ENCODE measurements at places on chromosomes 5 and 9.

- DNase-seq, result no peak
These were observed 13.6 kb downstream of the MTMR12 start for GRCh38 chr5:32299059-32299677.

DNA sequence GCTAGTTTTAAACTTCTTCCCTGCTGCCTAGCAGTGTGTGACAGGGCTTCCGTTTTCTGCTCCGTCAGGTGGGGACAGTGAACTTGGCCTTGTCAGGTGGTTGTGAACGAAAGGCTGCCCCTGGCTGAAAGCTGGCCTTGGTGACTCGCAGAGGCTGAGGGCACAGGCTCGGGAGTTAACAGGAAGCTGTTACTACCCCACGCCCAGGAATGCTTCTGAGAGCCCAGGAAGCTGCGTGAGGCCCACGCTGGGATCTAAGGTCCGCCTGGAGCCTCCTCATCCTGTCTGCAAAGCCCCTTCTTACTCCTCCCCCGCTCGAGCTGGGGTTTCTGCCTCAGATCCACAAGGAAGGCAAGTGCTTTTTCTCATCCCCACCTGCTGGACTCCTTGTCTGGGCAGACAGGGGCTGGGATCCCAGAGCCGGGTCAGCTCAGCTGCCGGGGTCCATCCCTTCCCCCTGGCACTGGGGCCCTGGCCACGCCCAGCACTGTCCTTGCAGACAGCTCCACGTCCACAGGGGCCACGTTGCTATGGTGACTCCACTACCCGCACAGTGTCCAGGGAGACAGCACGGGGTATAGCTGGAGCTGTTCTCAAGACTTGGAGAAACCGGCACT lies 124.7 kb upstream of the TBC1D2 start:
- no peak for DNase-seq

- no peak for DNase-seq
These were observed 7.1 kb downstream of the POU4F3 start for GRCh38 chr5:146345578-146346366.

GRCh38 chr5:31364881-31365636 lies 166.8 kb downstream of the DROSHA start:
- no peak for DNase-seq

DNA sequence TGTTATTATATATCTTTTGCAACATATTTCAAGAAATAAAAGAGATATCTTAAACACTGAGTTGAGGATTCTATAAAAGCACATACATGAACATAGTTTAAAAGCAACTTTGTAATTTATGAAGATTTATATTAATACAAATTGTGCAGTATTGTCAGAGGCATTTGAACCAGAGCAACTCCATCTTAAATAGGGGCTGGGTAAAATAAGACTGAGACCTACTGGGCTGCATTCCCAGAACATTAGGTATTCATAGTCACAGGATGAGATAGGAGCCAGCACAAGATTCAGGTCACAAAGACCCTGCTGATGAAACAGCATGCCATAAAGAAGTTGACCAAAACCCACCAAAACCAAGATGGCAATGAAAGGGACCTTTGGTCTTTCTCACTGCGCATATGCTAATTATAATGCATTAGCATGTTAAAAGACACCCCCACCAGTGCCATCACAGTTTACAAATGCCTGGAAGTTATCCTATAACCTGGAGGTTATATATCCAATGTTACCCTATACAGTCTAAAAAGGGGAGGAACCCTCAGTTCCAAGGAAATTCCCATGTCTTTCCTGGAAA lies 320.2 kb downstream of the FAM170A start:
- no peak for DNase-seq

GRCh38 chr5:165673499-165673898 lies 2168.1 kb downstream of the MAT2B start:
- no peak for DNase-seq

DNA sequence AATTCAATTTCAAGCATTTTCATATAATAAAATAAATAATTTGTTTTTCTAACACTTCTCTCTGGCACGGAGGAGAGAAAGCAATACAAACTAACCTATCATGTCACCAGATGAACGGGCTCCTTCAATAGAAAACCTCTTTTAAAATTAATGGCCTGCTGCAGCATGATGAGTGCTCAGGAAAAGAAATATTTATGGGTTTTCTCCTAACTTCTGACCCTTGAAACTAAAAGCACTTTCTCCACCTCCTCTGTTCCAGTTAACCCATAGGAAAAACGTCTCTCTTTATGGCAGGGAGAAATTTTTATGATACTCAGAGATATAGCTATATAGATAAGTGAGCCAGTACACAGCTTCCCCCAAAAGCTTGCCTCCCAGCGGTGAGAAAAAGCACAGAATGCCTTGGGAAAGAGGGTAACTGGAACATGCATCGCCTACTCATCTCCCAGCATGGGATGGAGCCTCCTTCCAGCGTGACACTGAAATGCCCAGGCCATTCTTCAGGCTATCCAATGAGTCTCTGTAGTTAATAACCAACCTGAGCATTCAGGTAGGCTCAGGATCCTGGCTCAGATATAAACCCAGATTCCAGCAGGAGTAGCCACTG lies 963.0 kb upstream of the DMAC1 start:
- DNase-seq, result no peak

GRCh38 chr9:97978371-97979130 lies 4.6 kb upstream of the ANP32B start:
- no peak for DNase-seq

DNA sequence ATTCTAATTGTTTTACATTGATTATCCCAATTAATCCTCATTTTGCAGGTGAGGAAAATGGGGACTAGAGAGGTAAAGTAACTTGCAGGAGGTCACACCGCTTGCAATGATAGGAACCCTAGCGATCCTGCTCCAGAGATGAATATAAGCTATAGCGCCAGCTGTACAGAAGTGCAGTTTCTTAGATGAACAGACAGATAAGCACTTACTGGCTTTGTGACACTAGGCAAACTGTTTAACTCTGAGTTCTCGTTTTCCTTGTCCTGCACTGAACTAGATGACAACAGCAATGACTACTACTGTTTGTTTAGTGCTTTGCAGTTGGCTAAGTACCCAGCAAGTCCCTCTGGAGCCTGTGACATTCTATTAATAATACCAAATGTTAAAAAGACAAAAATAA lies 11.1 kb downstream of the LHX6 start:
- DNase-seq, result no peak

GRCh38 chr5:96957254-96958049 lies 21.6 kb downstream of the LNPEP start:
- no peak for DNase-seq

DNA sequence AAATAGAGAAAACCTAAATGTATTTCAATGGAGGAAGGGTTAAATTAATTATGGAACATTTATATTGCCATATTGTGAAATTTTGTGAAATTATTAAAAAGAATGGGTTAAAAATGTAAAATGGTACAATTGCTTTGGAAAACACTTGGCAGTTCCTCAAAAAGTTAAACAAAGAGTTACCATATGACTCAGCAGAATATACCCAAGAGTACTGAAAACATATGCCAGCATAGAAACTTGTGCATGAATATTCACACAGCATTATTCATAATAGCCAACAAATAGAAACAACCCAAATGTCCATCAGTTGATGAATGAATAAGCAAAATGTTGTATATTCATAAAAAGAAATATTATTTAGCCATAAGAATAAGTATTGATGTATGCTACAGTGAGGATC lies 181.0 kb upstream of the MAST4 start:
- no peak for DNase-seq

- no peak for DNase-seq
These were observed 321.8 kb upstream of the ADCY2 start for GRCh38 chr5:7074176-7074575.

DNA sequence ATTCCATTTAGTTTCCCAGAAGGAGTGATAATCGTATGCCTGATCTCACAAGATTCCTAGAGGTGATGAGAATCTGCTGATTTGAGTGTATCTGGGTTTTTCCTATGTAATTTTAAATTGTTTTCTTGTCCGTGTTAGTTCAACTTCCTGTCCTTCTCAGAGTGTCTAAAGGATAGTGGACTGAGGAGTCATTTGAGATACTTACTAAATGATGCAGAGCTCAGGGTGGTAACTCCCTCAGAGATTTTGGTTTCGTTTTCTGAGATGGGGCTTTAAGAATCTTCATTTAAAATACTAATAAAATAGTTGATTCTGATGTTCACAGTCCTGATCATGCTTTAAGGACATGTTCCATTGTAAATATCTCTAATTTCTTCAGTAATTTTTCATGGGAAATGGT lies 30.3 kb downstream of the MELK start:
- DNase-seq, result no peak

Measured in CD4-positive, alpha-beta T cell (primary cell).